ENCODE measurements at places on chromosomes 3 and 15. TPM values are rescaled to one million over a fixed set of nuclear protein-coding genes. Genes with fewer than 3 reads are reported as not detected.

DNA sequence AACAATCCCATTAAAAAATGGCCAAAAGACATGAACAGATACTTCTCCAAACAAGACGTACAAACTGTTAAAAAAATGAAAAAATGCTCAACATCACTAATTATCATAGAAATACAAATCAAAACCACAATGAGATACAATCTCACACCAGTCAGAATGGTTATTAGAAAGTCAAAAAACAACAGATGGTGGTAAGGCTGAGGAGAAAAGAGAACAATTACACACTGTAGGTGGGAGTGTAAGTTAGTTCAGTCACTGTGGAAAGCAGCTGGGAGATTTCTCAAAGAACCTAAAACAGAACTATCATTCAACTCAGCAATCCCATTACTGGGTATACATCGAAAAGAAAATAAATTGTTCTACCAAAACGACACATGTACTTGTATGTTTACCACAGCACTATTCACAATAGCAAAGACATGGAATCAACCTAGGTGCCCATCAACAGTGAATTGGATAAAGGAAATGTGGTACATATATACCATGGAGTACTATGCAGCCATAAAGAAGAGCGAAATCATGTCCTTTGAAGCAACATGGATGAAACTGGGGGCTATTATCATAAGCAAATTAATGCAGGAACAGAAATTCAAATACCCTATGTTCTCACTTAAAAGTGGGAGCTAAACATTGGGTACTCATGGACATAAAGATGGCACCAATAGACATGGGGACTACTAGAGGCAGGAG, 51.5 kb downstream of the MYO1E start:
- DNase-seq = no peak
- H3K4me3 ChIP-seq = no peak overlapping the region
- H3K27me3 ChIP-seq = no peaks in the 10 kb centered on the region
- H3K4me1 ChIP-seq = peaks cover 21% of the 10 kb centered on the region
- H3K27ac ChIP-seq = no peak overlapping the region
- H3K36me3 ChIP-seq = peaks cover 4% of the 10 kb centered on the region

DNA sequence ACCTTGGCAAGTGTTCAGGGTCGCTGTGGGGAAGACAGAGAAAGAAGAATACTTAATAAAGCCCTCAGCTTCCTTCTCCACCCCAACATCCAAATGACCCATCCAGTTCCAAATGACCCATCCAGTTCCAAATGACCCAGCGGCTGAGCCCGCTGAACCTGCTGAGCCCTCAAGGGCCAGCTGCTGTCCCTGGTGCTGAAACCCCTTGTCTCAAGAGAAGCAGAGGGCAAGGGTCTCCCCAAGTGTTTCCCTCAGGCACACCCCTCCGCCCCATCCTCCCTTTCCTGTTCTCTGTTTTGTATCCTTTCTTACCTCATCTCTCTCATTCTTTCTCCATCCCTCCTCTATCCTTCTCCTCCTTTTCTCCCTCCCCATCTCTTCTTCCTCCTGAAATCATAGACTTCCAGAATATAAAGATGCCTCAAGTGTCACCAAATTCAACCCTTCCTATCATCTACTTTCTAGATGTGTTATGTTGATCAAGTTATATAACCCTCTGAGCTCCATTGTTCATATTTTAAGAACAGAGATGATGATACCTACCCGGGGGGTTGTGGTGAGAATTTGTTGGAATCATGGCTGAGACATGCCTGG, 29.0 kb downstream of the CCDC33 start:
- H3K27ac ChIP-seq = no peak overlapping the region
- peak; percentile 86 for DNase-seq
- peaks cover 17% of the 10 kb centered on the region for H3K4me1 ChIP-seq
- H3K27me3 ChIP-seq = peaks cover 4% of the 10 kb centered on the region

GRCh38 chr15:25240461-25241021, 198.3 kb downstream of the UBE3A start:
- peaks cover 35% of the 10 kb centered on the region for H3K36me3 ChIP-seq
- no peak overlapping the region for H3K27ac ChIP-seq
- no peaks in the 10 kb centered on the region for H3K27me3 ChIP-seq

The HLTF gene
- total RNA-seq = 84.0 TPM

The PP2D1 gene
- total RNA-seq = not detected

Measured in WTC11 (cell line).